T-cell (primary cell): ENCODE measurements at places on chromosomes 13 and 19. TPM values are rescaled to one million over a fixed set of nuclear protein-coding genes. Genes with fewer than 3 reads are reported as not detected.

Gene CLEC17A
- 0.65 TPM for total RNA-seq

Gene NTF4
- total RNA-seq, result not detected

Gene PCDH20
- not detected for total RNA-seq

Gene SIGLEC8
- total RNA-seq, result not detected

Gene ADGRE1
- 3.7 TPM for total RNA-seq

Gene TJP3
- total RNA-seq, result 14.9 TPM

Gene ERFL
- total RNA-seq, result 8.5 TPM

Gene HS6ST3
- not detected for total RNA-seq

Gene ZNF835
- 4.0 TPM for total RNA-seq

Gene SPACA4
- total RNA-seq, result not detected
